G401 (cell line): ENCODE measurements at places on chromosomes 3 and 15. TPM values are rescaled to one million over a fixed set of nuclear protein-coding genes. Genes with fewer than 3 reads are reported as not detected.

DNA sequence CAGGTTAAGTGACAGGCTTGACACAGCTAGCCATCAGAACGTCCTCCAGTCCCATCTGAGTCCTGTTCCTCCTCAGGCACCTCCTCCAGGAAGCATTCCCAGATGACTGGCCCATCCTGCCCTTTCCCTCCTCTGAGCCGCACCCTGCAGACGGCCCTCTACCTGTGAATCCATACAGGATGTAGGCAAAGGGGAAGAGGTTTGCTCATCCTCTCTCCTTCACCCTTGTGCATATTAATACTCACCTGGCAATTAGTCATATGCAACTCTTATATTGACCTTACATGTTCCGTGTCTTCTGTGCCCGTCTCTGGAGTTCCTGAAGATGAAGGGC, 61.9 kb downstream of the SMAD3 start:
- DNase-seq: no peak

Gene HGD
- total RNA-seq: not detected in 2 replicates

GRCh38 chr15:73375755-73376305, 7.1 kb upstream of the HCN4 start:
- no peak for DNase-seq

DNA sequence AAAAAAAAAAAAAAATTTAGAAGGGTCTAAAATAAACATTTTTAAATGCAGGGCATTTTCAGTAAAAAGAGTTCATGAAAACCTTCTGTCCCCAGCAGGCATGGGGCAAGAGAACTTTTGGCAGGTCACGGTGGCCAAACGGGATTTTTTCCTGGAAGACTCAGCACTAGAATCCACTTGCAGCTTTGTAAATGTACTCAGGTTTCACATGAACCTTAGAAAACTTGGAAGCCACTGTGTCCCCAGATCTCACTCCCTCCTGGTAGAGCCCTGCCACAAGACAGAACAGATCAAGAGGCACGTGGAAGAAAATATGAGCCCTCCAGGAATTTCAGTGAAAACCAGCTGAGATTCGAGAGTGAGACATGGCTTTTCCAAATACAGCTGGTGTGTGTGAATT, 2.1 kb upstream of the GNB5 start:
- no peak for DNase-seq

- DNase-seq: peak; percentile 59
Measured at GRCh38 chr3:184874709-184875644, 63.0 kb downstream of the VPS8 start.

- no peak for DNase-seq
Measured at GRCh38 chr3:155024006-155024638, 56.0 kb upstream of the MME start.

DNA sequence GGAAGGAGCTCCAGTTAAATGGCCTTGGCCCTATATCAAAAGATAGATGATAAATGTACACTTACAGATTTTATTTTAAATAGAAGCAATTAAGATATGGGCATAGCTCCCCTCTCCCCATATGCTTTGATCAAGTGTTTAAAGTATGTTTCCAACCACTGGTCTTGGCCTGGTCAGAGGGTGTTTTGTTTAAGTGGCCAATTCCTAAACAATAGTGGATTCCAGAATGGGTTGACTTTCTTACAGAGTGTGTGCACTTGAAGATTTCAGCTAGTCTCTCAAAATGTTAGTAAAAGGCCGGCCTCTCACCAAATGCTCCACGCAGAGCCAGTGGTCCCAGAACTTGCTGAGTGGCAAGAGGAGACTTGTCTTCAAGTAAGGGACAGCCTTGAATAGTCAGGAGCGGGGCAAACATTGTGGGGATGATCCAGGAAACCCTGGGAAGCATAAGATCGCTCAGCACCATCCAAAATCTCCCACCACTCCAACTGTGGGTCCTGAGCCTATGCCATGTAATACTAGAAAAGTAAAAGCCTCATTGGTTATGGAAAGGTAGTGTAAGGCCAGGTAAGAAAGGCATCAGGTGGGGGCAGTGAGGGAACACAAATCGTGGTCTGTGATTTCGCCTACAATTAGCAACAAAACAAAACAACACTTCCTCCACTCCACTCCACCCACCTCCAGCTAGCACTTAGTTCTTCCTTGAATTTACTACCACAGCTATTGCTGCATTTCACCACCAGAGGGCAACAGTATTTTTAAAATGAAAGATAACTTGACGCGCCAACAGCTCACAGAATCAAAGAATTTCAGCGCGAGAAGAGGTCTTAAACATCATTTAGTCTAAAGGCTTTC, 4.8 kb downstream of the RARRES1 start:
- peak; percentile 83 for DNase-seq

DNA sequence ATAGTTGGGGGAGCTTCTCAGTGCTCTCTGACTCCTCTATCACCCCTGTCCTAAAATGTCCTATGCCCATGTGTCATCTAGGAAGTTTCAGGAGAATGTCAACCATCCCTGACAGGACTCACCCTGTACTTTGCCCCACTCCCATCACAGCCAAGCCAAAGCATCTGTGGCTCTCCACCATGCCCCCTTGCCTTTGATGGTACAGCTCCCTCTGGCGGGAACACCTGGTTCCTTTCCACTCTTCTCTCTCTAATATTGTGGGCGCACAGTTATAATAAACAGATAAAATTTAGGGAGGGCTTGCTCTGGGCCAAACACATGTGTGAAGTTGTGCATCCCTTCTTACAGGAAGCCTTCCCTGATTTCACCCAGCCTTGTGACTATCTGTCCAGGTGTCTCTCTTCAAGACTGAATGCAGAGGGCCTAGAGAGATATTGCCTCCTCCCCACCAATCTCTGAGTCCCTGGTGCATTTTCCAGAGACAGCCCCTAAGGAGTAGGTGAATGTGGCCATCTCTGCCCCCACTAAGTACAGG, 62.8 kb downstream of the ISG20 start:
- no peak for DNase-seq

Gene FAM3D
- total RNA-seq: not detected in 2 replicates

DNA sequence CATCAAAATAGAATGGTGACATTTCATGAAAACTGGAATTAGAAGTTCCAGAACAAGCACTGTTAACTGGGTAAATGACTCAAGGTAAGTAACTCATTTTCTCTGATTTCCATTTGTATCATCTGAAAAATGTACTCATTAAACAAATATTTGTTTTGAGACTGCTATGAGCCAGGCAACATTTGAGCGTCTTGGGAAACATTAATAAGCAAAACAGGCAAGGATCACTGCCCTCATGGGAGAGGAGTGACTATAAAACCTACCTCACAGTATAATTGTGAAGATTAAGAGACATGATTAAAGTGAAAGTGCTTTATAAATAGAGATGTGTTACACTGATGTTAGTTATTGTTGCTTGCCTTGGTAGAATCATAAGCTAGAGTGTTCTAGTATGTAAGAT, 711.8 kb upstream of the UBE2E2 start:
- DNase-seq: no peak

Gene ST8SIA2
- not detected in 2 replicates for total RNA-seq

DNA sequence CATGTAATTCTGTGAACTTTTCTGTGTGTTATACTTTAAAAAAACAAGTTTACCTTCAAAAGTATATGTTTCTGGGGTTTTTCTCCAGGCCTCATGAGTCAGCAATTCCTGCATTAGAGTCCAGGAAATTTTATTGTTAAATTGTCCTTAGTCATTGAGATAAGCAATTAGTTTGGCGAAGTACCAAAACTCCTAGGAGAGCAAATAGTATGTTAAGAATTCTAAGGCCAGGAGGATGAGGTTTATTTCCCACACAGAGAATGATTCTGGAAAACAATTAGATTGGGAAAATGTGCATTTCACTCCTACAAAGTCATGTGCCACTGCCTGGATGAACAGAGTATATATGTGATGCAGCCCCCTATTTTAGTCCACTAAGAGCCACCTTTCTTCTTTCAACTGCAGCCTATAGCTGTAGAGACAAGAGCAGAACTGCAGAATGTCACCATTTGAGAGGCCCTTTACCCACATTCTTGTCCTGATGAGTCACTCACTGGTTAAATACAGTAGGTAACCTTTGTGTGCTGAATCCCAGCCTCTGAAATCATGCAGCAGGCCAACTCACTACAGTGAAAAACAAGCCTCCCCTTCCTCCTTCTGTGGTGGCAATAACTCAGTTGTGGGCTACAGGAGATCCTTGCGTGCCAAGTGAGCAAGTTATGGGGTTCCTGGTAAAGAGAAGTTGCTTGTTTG, 452.8 kb upstream of the THBS1 start:
- DNase-seq: no peak

GRCh38 chr3:100053951-100054620, 60.2 kb downstream of the FILIP1L start:
- no peak for DNase-seq

Gene CHRM5
- total RNA-seq: 0.18 TPM in 1 of 2 replicates, not detected in the other

Gene XCR1
- total RNA-seq: 0.06 TPM in 1 of 2 replicates, not detected in the other

- no peak for DNase-seq
Measured at GRCh38 chr15:88132499-88132898, 124.0 kb downstream of the NTRK3 start.

Gene CATSPER2
- total RNA-seq: 0.43 TPM in 1 of 2 replicates, not detected in the other

GRCh38 chr3:45948881-45949280, 5.6 kb downstream of the CXCR6 start:
- DNase-seq: no peak

DNA sequence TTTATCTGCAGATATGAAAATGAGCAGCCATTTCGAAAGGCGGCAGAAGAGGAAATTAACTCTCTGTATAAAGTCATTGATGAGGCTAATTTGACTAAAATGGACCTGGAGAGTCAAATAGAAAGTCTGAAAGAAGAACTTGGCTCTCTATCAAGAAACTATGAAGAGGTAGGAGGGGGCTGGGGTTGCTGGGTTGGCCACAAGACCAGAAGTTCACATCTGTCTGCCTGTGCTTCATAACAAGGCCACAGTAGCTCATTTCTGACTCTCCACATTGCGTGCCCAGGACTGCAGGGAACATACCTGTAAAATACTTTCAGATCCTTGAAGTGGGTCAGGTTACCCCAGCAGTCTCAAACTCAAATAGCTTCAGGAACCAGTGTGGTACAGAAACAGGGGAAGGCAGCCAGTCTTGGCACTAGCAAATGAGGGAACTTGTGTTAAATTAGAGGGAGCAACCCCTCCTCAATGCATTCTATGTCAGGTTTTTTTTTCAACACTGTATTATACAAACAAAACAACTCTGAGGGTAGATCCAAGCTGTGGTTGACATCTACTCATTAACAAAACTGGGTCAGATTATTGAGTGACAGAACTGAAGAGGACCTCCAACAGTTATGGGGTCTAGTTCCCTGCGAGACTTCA, 48.7 kb downstream of the BFSP2 start:
- no peak for DNase-seq

DNA sequence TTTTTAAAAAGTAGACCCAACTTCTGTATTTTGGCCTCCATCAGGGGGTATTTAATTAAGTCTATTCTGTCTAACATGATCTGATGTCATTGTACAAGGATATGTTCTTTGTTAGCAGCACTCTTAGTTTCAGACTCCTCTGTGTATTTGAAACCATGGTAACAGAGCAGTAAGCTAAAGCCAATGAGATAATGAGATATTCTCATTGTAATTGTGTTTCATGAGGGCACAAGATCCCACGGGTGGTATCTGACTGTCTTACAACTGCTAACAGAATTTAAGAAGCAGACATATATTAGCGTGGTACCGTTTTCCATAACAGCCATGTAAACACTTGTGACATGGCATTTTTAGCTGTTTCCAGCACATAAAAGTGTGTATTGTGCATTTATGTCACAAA, 251.2 kb upstream of the VEPH1 start:
- no peak for DNase-seq

GRCh38 chr15:29611057-29611456, 211.2 kb downstream of the TJP1 start:
- no peak for DNase-seq

- DNase-seq: no peak
Measured at GRCh38 chr3:155785662-155786295, 20.3 kb downstream of the C3orf33 start.

DNA sequence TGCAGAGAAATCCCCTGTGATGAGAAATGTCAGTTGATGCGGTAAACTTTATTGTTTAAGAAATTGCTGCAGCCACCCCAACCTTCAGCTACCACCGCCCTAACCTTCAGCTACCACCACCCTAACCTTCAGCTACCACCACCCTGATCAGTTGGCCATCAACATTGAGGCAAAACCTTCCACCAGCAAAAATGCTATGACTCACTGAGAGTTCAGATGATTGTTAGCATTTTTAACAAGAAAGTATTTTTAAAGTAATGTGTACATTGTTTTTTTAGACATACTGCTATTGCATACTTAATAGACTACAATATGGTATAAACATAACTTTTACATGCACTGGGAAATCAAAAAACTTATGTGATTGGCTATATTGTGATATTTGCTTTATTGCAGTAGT, 30.0 kb downstream of the U2SURP start:
- DNase-seq: no peak

Gene LRRC31
- not detected in 2 replicates for total RNA-seq

GRCh38 chr3:16260046-16260445, 4.7 kb downstream of the DPH3 start:
- no peak for DNase-seq

Gene RBP2
- not detected in 2 replicates for total RNA-seq

DNA sequence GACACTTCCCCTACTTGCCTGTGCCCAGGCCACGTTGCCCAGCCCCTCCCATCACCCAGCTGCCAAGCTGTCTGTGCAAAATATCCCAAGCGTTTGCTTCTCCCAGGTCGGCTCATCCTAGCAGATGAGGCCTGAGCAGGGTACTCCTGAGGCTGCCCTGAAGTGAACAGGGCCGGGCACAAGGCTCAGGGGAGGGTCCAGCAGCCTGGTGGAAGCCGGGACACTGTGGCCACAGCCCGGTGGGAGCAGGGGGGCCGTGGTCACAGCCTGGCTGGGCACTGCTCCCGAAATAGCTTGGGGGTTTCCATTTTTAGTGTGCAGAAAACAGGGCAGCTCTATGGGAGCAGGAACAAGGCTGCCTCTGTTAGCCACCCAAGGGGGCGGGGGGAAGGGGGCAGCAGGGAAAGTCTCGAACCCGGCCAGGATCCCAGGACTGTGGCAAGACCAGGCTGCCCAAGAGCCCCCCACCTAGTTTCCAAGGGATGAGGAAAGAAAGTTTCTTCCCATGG, 3.4 kb downstream of the PLXNB1 start:
- peak; percentile 43 for DNase-seq

Gene GOLGA8A
- total RNA-seq: 25.1 and 26.8 TPM in 2 replicates

DNA sequence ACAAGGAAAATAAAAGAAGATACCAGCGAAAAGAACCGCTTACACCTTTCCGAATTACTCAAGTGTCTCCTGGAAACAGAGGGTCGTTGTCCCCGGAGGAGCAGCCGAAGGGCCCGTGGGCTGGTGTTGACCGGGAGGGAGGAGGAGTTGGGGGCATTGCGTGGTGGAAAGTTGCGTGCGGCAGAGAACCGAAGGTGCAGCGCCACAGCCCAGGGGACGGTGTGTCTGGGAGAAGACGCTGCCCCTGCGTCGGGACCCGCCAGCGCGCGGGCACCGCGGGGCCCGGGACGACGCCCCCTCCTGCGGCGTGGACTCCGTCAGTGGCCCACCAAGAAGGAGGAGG, 325 bp downstream of the ALCAM start:
- DNase-seq: no peak

Gene TRIM59
- 0.06 TPM in 1 of 2 replicates, not detected in the other for total RNA-seq

Gene GOLGA8J
- not detected in 2 replicates for total RNA-seq

Gene SEC11A
- total RNA-seq: 350 and 354 TPM in 2 replicates
